ENCODE measurements at places on chromosomes 2 and 18. TPM values are rescaled to one million over a fixed set of nuclear protein-coding genes. Genes with fewer than 3 reads are reported as not detected.
A peak's percentile ranks its signal among the peaks of the same experiment; 100 is the strongest.

DNA sequence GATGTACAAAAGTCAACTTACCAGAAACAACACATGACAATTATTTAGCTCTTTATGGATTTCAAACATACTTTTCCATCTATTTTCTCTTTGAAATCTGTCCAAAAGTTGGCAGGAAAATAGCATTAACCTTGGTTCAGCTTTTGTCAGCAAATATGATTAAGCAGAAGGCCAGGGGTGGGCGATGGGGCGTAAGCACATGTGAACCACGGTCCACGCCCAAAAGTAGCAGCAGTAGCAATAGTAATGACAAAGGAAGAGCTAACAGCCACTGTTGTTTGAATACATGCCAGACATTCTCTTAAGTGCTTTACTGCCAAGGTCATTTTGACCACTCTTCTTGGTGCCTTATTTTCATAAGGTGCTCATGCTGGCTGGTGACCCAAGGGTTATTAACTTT lies 73.5 kb downstream of the ANTXR1 start:
- no peak for DNase-seq

GRCh38 chr18:35247412-35248249 lies 6.8 kb downstream of the ZNF397 start:
- DNase-seq = no peak

Gene PRKAG3
- total RNA-seq = 0.13 TPM

- no peak for DNase-seq
Observed at GRCh38 chr18:55552526-55553189, 35.3 kb downstream of the TCF4 start.

GRCh38 chr2:230267059-230267458 lies 41.5 kb downstream of the SP140 start:
- DNase-seq = no peak

DNA sequence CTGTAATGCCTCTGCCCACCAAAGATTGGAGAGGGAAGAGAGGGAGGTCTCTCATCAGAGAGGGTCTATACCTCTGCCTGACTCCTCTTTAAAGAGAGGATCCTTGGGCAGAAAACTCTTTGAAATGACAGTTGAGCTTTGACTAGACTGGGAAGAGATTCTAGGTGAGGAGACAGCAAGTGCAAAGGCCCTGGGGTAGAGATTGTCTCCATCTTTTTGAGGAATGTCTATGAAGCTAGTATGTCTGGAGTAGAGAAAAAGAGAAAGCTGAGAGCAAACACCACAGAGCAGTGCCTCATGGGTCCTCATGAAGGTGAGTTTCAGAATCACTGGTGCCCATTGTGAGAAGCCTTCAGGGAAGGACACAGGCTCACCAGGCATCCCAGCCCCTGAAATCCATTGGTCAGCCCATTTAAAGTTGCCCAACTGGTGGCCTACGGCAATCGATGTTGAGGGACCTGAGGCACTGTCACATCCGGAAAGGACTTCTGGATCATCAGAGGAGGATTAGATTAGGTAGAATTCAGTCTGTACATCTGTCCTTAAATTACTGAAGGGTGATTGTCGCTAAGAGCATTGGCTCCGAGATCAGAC lies 31.5 kb downstream of the LBH start:
- DNase-seq = peak; percentile 33

Gene PDE6D
- 17.9 TPM for total RNA-seq

- no peak for DNase-seq
Observed at GRCh38 chr2:161119483-161119882, 40.7 kb upstream of the TANK start.

GRCh38 chr18:60070631-60071030 lies 170.8 kb downstream of the PMAIP1 start:
- no peak for DNase-seq

GRCh38 chr18:76351961-76352581 lies 143.0 kb downstream of the ZNF516 start:
- peak; percentile 79 for DNase-seq

Gene MARCHF7
- 86.5 TPM for total RNA-seq

DNA sequence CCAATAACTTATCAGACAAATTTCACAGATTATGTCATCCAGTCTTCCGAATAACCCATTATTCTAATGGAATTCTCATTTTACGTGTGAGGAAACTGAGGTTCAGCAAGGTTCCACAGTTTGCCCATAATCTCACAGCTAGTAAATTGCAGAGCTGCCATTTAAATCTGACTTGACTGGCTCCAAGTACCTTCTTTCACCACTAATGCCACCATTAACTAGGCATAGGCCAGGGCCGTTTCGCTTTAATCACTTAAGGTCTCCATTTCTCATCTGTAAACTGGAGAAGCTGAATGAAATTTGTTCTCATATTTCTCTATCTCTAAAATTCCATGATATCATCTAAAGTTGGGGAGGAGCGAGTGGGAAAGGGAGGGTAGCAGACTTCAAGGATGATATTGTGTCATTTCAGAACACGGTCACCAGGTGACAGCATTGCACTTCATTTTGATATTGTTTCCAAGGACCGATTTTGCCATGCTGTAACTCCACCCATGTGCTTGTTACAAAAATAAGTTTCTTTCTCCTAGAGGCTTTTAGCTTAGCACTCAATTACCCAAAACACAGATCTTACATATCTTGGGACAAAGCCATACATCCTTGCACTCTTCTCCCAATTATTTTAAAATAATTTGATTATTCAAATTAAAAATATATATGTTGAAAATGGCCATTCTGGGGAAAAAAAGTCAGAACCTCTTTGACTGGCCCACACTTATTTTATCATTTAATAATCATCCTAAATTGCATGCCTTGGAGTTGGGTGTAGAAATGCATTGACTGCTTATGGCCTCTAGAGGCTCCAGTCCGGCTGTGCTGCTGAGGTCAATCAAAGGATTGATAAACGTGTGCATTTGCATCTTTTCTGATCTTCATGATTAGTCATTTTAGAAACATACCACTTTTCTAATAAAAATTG lies 123.8 kb downstream of the AKAIN1 start:
- DNase-seq = no peak

DNA sequence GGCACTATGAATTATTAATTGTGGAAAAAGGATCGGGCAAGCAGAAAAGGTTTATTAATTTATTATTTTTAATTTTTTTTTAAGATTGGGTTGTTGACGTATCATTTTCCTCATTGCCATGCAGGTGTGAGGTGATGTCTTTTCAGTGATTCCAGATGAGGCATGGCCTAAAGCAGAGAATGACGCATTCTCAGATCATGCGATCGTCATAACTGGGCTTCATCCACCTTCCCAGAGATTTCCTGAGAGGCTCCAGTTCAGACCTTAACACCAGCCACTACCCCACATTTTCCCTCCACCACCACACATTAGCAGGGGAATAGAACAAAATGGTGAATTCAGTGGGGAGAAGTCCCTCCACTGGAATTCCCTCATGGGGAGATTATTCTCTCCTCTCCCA lies 518.4 kb upstream of the SPHKAP start:
- DNase-seq = no peak

DNA sequence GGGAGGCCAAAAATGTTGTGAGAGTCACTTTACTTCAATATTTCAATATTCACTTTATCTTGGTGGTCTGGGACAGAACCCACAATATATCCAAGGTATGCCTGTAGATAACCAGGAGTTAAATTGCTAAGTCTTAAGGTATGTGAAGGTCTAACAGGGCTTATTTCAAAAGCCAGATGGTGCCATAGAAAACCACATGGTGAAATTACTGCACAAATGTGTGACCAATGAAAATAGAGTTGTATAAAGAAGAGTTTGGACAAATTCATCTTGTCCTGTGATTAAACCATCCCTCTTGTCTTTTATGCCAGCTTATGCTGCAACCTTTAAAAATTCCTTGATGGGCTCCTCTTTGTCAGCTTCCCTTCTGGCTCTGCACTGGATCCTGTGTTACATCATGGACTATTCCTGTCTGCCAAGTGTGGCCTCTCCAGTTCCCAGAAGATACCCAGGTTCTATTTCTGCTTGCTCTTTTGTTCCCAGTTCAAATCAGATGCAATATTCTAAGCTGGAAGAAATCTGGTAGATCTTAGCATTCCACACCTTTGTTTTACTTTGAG lies 46.8 kb downstream of the ANTXR1 start:
- DNase-seq = no peak

Gene DCC
- total RNA-seq = not detected

- DNase-seq = no peak
Observed at GRCh38 chr2:137826373-137827372, 137.6 kb upstream of the HNMT start.

- DNase-seq = no peak
Observed at GRCh38 chr18:45320724-45321123, 294.6 kb upstream of the SLC14A2 start.

- DNase-seq = peak; percentile 75
Observed at GRCh38 chr2:189254268-189254883, 74.8 kb upstream of the COL5A2 start.

- no peak for DNase-seq
Observed at GRCh38 chr2:159206736-159207380, 79.6 kb downstream of the WDSUB1 start.

Gene ANTXR1
- total RNA-seq = 38.1 TPM

GRCh38 chr2:174062934-174063333 lies 97.8 kb upstream of the SP3 start:
- DNase-seq = no peak

Gene KIAA2012
- not detected for total RNA-seq

DNA sequence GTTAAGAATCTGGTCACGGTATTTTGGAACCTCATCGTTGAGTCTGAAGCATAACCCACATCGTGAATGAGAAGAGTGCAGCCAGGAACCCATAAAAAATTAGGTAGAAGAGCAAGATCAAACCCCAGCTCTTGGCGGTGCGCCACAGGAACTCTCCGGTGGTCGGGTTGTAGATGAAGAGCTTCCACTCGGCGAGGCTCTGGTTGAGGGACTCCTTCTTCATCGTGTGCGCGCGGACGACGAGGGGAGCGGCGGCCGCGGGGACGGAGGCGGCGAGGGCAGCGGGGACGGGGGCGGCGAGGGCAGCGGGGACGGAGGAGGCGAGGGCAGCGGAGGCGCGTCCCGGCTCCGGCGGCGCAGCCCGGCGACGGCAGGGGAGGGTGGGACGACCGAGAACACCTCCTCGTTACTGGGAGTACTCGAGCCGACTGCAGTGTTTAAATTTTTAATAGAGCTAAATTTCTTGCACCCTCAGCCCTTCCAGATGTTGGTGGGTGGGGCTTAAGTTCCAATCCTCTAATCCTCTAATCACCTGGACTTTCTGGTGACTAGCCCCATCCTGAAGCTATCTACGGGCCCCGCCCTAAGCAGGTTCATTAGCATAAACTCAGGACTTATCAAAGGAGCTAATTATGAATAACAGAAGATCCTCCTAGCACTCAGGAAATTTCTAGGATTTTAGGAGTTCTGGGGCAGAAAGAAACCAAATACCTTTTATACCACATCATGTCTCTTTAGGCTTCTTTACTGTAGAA lies 20.4 kb upstream of the PAPOLG start:
- no peak for DNase-seq

DNA sequence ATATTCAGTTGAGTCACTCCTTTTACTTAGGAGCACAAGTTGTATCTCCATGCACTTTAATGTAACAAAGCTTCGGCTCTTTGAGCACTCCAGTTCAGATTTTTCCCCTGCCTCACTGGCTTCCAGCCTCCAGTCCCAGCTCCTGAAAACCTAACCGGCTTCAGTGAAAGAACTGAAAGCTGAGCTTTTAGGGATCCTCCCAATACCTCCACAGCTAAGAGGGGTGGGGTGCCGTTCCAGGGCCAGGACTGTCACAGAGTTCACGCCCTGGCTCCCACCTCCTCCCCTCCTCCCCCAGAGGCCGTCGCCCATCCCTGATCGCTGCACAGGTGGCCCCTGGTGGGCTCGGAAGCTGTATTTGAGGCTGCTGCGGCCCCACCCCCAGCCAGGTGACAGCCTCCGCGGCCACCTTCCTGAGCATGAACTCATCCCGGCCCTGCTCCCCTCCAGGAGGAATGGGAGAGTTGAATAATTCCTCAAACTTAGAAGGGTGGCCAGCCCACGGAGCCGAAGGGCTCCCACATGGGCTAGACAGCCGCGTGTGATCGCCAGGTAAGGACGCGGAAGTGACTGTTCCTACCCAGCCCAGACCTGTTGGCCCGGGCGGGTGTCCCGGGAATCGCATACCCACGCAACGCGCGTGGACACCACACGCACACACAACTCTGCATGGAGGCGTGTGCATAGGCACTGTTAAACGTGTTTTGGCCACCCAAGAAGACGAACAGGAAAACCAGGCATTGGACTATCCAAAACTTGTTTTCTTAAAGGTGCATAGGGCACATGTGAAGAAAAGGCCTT lies 1.8 kb downstream of the MYO5B start:
- no peak for DNase-seq

- DNase-seq = no peak
Observed at GRCh38 chr2:193141998-193142397, 947.3 kb upstream of the TMEFF2 start.

Gene DIS3L2
- 18.6 TPM for total RNA-seq

- DNase-seq = no peak
Observed at GRCh38 chr2:74252036-74252435, 53.6 kb downstream of the MTHFD2 start.

DNA sequence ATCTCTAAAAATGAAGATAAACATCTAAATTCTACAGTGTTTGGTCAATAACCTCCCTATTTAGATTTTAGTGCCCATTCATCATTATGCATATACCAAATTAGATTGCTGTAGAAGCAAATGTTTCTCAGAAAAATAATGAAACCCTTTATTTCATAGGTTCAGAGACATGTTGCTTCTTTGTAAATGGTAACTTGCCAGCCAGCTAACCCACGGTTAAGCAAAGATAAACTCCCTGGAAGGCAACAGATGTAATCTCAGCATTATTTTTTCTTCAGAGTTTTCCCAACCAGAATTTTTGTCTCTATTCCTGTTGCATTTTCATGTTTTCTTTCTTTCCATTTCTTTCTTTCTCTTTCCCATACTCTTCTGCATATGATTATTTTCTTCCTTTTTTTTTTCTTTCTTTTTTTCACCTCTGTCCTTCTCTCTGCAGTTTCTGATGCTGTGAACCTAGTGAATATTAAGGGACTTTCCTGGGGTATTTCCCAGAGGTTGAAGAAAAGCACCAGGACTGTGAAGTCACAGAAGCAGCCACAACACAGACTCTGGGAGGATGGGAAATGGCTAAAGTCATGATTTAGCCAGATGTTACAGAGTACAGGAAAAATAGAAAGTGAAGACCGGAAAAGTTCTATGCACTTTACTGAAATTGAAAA lies 50.0 kb upstream of the DSG1 start:
- DNase-seq = no peak

Gene PFN4
- 1.0 TPM for total RNA-seq

- DNase-seq = no peak
Observed at GRCh38 chr2:188345426-188345825, 53.8 kb downstream of the GULP1 start.

GRCh38 chr2:240200230-240201051 lies 60.0 kb upstream of the OTOS start:
- peak; percentile 58 for DNase-seq

DNA sequence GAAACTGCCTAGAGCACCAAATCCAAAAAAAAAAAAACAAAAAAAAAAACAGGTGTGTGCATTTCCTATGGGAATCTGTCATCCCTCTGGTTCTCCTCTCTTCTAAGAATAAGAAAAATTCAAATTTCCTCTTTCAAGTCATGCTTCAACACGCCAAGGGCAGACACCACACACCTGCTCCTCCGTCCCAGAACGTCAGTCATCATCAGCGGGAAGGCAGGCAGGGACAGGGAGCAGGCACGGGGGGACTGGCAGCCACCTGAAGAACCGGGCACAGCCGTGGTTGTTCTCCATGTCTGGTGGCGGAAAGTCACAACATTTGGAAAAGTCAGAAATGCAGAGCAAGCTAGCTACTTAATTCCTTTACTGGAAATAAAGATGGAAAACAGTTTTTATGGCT lies 214.8 kb downstream of the IKZF2 start:
- no peak for DNase-seq

GRCh38 chr18:13545514-13545913 lies 180.8 kb downstream of the FAM210A start:
- DNase-seq = no peak

All from cardiac septum (tissue), 1 donor.